ENCODE measurements at places on chromosomes 6 and 20.

DNA sequence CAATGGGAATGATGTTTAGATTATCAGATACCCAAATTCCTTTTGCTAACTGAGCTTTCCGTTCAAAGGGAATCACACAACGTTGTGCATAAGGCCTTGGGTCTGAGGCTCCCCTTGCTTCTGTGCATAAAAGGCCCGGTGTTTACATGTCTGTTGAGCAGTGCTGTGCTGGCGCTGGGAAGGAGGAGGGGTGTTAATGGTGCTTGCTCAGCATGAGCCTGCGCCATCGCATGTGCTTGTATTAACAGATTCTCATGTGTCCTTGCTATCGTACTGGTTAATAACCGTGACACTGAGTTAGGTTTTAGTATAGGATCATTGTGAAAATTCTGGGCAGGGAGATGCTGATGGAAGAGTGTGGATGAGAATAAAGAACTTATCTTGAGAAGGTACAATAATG, 62.3 kb upstream of the TRAF3IP2 start:
- no peak for DNase-seq

DNA sequence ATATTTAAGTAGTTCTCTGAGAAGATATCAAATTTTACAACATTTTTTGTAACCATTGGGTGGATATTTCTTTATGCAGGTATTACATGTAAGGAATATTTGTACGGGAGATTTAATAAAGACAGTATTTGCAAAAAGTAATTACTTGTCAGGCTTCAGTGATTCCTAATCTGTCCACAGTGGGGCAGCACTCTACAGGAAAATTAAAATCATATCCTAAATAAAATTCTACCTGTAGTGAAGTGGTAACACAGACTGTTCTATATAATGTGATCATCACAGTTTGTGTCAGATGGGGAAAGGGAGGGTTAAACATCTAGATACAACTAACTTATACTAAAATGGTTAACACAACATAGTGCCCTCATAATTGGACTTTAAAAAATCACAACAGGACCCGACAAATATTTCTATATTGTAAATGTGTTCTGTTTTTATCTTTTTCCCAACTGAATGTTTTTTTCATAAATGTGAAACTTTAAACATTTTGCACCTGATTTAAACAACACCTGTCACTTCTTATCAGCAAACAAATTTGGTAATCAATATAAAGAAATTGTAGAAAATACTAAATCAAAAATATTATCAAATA, 145.6 kb upstream of the MANEA start:
- DNase-seq = peak; percentile 5

DNA sequence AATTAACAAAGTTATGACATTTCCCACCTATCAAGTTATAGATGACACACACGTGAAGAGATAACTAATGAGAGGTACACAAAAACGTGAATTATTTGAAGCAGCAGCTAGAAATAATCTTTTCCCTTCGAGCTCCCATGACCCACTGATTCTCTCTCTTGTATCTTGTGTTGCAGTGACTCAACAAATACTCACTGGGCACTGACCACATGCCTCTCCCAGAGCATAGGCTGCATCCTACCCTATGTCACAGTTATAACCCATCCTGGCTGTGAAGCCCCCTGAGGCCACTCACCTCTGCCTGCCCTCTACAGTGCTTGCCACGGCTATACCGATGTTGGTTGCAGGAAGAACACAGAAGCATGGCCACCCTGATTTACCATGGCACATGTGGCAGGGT, 91.8 kb downstream of the INSM1 start:
- no peak for DNase-seq

DNA sequence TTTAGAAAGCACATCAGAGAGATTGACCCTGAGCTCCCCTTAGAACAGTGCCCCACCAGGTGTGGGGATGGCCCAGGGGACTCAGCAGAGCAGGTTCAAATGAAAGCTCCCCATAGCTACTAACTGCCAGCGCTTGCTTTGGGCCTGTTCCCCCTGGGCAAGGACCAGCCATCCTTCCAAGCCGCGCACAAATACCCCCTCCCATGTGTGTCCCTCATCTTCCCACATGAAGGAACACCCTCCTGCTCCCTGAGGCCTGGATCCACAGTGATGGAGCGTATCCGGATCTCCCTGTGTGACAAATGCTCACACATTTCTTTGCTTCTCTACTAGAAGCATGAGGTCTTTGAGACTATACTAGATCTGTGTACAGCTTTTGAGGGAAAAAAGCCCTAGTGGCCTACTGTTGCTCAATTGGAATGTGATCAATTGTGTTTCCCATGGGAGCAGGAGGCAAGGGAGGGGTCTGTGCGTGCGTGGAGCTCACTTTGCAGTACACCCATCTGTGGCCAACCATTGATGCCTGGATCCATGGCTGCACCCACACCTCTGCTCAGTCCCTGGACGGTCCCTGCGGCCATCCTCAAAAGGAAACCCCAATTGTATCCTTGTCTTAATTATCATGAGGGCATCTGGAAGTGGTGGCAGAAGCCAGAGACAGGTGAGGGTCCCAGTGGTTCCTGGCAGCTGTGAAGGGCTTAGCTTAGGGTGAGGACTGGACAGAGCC, 1.4 kb upstream of the RAET1G start:
- DNase-seq = no peak

DNA sequence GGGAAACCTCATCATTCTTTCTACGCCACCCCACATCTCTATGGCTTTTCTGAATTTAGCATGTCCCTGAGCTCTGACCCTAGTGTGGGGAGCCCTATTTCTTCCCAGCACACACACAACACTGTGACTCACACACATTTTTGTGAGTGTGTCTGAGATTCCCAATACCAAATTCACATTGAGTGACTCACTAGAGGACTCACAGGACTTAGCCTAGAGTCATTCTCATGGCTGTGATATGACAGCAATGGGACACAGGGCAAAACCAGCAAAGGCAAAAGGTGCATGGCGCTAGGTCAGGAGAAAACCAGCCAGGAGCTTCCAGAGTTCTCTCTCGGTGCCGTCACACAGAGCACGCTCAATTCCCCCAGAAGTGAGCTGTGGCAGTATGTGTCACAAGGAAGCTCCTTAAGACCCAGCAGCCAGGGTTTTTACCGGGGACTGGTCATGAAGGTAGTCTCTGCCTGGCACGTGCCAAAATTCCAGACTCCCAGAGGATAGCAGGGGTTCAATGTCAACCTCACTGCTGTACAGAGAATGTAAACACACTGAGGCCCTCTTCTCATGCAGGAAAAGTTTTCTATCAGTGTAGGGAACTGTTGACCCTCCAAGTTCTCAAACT, 6.2 kb downstream of the CSTL1 start:
- DNase-seq = peak; percentile 27

DNA sequence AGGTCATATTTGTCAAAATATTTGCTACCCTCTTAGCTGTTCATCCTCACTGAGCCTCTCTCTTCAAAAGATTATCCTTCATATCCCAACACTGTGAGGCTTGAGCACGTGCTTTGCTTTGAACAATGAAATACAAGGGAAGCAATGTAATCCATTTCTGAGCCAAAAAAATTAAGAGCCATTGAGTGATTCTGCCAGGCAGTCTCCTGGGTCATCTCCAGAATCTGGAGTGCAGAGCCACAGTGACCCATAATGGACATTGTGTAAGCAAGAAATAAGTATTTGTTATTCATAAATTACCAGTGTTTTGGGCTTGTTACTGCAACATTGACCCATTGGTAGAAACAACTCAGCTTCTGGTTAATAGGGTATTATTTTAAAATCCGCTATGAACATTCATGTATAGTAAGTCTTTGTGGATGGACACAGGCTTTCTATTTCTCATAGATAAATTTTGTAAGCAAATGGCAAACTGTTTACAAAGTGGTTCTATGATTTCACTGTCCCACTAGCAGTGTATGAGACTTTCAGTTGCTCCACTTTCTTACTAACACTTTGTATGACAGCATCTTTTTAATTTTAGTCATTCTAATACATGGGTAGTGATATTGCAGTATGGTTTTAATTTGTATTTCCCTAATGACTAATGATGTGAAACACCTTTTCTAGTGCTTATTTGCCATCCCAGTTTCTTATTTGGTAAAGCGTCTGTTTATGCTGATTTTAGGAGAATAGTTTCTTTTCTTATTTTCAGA, 358.2 kb downstream of the PLCB1 start:
- no peak for DNase-seq

GRCh38 chr6:67736161-67736560, 898.9 kb upstream of the ADGRB3 start:
- no peak for DNase-seq

DNA sequence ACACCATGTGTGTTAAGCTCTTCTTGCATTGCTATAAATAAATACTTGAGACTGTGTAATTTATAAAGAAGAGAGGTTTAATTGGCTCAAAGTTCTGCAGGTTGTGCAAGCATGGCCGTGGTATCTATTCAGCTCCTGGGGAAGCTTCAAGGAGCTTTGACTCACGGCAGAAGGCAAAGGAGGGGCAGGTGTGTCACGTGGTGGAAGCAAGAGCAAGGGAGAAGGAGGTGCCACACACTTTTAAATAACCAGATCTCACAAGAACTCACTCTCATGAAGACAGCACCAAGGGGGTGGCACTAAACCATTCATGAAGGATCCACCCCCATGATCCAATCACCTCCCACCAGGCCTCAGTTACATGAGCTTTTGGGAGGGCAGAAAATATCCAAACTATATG, 193.7 kb downstream of the ERMARD start:
- DNase-seq = no peak

DNA sequence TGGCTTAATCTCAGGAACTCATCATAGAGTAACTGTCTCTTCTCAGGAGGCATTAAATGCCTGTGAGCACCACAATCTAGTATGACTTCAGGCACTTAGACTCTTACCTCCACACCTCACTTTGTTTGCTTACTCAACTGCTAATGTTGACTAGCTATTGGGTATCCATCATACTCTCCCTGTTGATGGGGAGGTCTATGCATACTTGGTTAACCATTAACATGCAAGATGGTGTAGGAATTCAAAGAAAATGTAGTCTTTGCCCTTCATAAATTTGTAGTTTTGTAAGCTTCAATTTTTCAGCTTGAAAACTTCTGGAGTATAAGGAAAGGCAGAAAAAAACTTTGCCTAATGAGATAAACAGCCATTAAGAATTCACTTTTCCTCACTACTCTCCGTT, 501.0 kb upstream of the MARCKS start:
- peak; percentile 61 for DNase-seq

GRCh38 chr20:9989066-9989724, 45.6 kb upstream of the ANKEF1 start:
- DNase-seq = no peak

DNA sequence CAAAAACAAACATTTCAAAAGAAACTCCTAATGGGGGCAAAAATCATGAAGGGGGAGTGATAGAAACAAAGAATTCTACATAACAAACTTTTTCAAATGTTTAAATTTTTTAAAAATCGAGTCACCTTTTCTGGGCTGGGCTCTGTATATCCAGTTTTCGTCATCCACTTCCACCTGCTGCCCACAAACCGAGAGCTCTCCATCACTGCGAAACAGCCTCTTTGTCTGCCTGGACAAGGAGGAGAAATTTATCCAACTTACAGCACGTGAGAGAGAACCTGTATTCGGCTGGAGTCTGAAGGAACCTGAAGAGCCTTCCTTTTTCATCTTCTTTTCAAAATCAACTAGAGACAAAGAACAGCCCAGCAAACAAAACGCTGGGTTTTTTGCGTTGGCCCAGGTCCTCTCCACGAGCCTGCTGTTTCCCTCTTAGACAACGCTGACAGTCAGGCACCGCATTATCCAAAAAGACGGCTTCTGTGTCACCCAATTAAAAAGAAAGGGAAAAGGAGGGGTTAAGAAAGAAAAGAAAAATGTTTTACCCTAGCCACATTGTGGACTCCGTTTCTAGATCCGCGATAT, 72.4 kb upstream of the NHSL1 start:
- DNase-seq = no peak

GRCh38 chr6:36639171-36639808, 39.2 kb upstream of the CDKN1A start:
- no peak for DNase-seq

DNA sequence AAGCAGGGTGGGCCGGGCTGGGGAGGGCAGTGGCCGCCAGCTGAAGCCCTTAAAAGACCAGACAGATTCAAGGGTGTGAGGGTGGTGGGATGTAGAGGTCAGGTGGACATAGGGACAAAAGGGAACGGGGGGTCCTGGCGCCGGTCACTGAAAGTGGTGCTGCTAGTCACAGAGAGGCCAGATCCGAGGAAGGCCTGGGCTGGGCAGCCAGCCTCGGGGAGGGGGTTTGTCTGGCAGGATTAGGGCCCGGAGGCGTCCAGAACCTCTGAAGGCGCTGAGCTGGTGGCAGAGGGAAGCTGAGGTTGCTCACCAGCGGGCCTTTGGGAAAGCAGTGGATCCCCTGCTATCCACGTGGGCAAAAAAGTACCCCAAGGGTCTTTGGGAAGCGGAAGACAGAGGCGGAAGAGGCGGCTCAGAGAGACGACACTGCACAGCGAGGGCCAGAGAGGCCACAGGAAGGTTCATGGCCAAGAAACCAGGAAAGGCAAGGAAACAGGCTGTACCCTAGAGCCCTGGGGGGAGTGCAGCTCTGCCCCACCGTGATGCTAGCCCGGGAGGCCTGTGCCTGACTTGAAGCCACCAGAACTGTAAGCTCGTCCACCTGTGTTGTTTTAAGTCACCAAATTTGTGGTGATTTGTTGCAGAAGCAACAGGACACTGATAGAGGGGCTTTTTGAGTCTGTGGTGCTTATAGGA, 106.0 kb downstream of the TMEM242 start:
- no peak for DNase-seq

DNA sequence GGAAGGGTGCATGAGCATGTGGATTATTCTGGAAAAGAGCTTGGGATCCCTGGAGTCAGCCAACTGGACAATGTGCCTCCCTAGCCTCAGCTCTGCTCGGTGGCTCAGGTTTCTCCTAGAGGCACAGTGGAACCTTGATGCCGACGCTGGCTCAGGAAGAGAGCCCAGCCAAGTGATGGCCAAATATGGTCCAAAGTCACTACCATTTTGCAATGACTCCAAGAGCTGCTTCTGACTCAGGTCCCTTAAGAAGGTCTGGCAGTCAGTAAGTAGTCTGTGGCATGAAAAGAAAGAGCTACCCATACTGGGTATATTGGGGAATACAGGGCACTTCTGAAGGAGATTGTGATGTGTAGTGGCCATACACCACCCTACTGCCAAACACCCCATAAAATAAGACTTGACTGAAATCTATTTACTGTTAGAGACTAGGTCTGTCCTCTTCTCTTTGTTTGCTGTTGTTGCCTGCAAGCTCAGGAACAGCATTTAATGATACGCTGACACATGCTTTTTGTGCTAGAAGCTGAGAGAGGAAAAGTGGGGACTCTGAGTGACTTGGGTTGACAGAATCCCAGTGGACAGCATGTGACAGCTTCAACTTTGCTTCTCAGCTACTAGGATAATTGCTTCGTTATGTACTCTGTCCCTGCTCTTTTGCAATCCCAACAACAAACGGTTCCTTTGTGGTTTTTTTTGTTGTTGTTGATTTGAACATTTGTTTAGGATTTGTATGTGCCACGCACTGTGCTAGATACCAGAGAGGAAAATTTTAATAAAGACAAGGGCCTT, 30.3 kb upstream of the OGFRL1 start:
- no peak for DNase-seq

GRCh38 chr20:5156675-5157448, 30.1 kb downstream of the CDS2 start:
- DNase-seq = no peak

- no peak for DNase-seq
These were observed 38.7 kb downstream of the STK38 start for GRCh38 chr6:36508532-36508931.

Measured in A549 (cell line).